Left ventricle myocardium inferior (tissue), 1 donor: ENCODE measurements at places on chromosomes 13 and 19.

- DNase-seq, result no peak
These were observed 53.1 kb downstream of the ARHGAP35 start for GRCh38 chr19:46913852-46914430.

DNA sequence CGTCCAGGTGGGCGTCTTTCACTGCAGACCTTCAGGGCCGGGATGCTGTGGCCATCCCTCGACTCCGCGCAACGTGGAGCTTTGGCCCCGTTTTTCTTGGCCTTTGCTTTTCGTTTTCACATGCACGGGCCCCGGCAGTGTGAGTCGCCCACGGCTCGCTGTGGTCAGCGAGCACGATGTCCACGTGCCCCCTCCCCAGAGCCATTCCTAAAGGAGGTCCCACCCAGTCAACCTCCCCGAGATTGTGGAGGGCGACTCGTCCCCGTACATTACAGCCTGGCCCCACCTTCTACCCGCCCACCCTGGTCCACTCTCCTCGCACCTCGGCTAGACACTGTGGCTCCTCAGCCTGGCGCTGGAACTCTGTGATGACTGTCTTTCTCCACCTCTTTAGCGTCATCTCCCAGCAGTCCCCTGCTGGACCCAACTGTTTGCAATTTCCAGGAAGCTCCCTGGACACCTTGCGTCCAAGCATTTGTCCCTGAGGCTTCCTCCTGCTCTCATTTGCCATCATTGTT, 405 bp downstream of the ZNF446 start:
- no peak for DNase-seq

DNA sequence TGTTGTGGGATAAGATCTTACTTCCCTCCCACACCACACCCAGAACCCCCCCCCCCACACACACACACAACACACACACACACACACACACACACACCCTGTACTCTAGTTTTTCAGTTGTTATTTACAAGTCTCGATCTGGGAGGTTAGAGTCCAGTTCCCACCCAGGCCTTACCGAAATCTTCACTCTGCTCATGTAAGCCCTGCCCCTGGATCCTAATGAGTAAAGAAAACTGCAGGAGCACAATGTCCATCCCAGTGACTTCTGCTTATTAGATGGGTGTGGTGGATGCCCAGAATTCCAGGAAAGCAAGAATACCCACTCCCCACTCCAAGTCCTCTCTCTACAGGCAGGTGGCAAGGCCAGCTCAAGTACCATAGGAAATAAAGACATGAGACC, 23.0 kb downstream of the STARD13 start:
- DNase-seq, result no peak

DNA sequence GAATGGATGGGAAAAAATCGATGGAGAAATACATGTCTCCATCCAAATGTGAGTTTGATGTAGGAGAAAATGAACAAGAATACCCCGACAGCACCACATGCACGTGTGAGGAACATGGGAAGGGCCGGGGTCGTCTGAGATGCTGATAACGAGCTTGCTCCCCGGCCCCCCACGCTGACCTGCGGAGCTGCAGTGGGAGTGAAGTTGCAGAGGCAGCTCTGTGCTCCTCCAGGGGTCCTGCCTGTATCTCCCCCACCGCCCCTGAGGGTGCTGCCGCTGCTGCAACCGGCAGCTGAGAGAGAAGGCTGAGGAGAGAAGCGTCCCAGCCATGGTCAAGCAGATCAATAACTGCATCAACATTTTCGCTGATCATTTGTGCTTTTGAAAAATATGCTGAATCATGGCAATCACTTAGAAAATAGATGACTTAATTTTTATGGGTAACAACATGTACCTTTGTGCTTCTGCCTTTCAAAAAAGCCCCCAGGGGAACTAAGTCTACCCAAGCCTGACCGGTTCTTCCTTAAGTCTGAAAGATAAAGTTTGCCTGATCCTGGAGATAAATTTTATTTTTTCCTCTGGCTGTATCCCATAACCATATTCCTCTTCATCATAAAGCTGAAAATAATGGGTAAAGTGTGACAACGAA, 18.2 kb upstream of the NAXD start:
- no peak for DNase-seq

DNA sequence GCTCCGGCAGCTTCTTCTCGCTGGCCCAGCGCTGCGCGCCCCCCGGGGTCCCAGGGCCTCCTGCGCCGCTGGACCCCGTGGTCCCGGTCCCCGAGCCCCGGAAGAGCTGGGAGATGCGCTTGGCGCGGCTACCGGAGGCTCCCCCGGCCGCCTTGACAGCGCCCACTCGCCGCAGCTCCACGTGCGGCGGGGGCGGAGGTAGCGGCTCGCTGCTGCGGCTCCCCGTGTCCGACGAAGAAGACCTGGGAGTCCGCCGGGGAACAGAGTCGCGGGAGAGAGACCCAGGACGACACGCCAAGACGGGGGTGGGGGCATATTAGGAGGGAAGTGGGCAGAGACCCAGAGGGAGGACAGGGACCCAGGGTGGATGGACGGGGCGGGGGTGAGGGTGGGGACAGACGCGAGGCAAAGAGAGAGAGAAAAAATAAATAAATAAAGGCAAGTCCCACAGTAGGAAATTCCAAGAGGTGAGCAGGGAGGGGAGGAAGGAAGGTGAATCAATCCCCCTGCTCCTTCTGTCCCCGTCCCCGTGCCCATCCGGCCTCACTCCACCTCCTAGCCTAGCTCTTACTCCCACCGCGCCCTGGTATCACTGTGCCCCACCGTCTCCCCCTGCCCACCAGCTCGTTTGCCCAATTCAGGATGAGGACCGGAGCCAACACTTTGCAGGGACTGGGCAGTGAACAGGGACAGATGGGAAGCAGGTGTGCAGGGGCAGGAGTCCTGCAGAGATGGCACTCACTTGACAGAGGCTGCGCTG, 826 bp downstream of the RASIP1 start:
- DNase-seq, result no peak

GRCh38 chr19:2048104-2048958, 2.7 kb downstream of the MKNK2 start:
- DNase-seq, result no peak

GRCh38 chr19:41076286-41076685, 12.0 kb upstream of the CYP2A13 start:
- DNase-seq, result no peak

DNA sequence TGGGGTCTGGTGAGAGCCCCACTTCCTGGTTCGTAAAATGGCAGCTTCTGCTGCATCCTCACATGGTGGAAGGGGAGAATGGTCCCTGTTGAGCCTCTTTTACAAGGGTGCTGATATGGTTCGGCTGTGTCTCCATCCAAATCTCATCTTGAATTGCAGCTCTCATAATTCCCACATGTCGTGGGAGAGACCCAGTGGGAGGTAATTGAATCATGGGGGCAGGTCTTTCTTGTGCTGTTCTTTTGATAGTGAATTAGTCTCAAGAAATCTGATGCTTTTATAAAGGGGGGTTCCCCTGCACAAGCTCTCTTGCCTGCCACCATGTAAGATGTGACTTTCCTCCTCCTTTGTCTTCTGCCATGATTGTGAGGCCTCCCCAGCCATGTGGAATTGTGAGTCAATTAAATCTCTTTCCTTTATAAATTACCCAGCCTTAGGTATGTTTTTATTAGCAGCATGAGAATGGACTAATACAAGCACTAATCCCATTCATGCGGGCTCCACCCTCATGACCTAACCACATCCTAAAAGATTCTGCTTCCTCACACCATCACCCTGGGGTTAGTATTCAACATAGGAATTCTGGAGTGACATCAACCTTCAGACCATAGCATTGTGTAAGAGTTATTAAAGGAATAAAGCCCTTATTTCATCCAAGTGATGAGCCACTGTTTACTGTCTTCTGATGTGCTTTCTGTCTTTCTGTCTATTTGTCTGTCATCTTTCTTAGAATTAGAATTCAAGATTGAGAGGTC, 159.0 kb upstream of the IRS2 start:
- no peak for DNase-seq

GRCh38 chr19:54035215-54036178, 28.2 kb downstream of the VSTM1 start:
- DNase-seq, result no peak

DNA sequence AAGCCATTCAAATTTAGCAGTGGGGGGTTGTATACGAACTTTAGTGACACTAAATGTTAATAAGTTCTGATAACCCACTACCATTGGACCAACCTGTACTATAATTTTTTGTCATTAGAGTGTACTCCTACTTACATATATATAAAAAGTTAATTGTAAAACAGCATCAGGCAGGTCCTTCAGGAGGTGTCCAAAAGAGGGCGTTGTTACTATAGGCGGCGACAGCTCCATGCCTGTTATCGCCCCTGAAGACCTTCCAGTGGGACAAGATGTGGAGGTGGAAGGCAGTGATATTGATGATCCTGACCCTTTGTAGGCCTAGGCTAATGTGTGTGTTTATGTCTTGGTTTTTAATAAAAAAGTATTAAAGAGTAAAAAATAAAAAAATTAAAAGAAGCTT, 27.5 kb downstream of the SPRYD7 start:
- no peak for DNase-seq

- DNase-seq, result no peak
These were observed 4.7 kb upstream of the FBL start for GRCh38 chr19:39850892-39851291.

DNA sequence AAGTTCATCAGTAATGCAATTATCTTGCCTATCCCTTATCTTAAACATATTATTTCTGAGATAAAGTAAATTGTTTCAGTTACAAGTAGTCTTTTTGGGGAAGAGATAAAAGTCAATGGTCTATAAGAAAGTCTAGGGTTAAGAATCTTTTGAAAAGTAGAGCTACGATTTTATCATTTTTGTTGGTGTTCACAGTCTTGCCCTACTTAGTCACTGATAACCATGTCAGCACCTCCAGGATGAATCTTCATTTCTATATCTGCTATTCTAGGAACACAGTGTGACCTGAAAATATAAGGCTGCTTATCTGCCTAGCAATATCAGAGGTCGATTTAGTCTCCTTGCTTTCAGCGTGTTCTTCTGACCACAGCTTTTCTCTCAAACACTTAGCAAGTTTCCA, 1676.5 kb upstream of the PRR20A start:
- DNase-seq, result no peak

GRCh38 chr13:104387510-104387909, 1321.3 kb upstream of the SLC10A2 start:
- DNase-seq, result no peak

- no peak for DNase-seq
These were observed 260.1 kb upstream of the SLC10A2 start for GRCh38 chr13:103326326-103326725.

DNA sequence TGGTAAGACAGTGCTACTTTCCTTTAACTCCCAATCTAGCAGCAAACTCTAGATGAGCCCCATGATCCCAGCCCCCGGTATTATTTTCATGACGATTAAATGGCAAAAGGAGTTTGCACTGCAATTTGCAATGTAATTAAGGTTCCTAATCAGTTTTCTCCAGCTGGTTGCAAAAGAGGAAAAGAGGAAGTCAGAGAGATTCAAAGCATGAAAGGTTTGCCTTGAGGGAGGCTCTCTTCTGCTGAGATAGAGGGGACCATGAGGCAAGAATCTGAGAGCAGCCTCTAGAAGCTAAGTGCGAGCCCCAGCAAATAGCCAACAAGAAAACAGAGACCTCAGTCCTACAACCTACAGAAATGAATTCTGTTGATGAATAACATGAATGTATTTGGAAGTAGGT, 527.1 kb downstream of the UQCRFS1 start:
- no peak for DNase-seq

DNA sequence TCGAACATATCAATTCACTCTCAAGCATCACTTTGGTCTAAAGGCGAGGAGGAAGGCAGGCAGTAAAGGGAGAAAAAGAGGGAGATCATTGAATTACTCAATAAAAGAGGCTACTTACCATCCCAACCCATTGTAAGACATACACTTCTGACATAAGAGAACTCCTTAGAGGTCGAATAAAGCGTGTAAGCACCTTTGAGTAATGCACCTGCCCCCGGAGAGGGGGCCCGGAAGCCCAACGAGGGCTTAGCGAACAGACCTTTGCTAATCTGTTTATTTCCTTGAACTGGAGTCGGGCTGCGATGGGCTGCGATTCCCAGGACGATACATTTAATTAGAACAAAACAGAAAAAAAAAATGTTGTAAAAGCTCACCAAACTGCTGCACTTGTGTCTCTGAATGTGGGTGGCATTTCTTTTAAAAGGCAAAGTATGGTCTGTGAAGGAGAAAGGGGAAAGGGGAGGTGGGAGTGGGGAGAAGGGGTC, 3.0 kb downstream of the ZC3H4 start:
- no peak for DNase-seq

DNA sequence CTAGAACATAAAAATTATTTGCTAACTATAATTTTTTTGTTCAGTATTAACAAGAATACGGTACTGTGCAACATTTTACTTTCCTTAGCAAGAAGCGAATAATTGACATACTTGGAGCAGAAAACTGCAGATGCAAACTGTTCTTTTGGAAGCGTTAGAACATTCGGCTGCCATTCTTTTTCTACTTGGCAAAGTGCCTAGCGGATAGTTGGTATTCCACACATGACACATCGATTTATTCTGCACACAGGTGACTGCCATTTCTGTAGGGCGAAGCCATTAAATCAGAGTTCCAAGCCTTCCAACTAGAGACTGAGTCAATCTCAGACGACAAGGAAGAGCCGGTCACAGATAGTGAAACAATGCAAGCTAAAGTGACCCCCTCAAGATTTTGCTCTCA, 117.4 kb downstream of the TRPC4 start:
- no peak for DNase-seq

- DNase-seq, result no peak
These were observed 122.1 kb downstream of the CYSLTR2 start for GRCh38 chr13:48775804-48776203.

DNA sequence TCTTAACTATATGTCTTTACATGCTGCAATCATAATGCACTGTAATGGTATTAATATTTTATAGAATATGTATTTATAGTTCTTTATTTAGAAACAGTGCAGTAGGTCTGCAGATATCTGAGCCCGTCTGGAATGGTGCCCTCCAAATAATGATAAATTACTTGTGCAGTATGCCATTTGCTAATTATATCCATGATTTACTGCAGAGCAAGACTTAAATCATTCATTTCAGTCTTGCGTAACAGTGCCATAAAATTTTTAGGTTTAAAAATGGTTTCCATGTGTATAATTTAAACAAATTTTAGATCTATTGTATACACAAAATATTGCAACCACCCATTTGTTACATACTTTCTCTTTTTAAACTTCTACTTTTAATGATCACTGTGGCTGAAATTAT, 175.1 kb downstream of the ZNF536 start:
- DNase-seq, result no peak

DNA sequence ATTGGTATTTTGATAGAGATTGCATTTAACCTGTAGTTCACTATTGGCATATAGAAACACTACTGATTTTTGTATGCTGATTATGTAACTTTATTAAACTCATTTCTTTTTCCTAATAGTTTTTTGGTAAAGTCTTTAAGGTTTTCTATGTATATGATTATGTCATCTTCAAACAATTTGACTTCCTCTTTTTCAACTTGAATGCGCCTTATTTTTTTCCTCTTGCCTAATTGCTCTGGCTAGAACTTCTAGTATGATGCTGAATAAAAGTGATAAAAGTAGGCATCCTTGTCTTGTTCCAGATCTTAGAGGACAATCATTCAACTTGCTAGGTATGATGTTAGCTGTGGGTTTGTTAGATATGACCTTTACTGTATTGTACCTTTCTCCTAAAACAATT, 1034.9 kb downstream of the PCDH9 start:
- DNase-seq, result no peak
